Thoracic aorta (tissue), 2 donors: ENCODE measurements at places on chromosomes 7 and 10. TPM values are rescaled to one million over a fixed set of nuclear protein-coding genes. Genes with fewer than 3 reads are reported as not detected.

GRCh38 chr10:119783665-119784027 lies 57.8 kb downstream of the INPP5F start:
- no peaks in the 10 kb centered on the region for H3K4me1 ChIP-seq
- no peaks in the 10 kb centered on the region for H3K27me3 ChIP-seq
- no peak overlapping the region for H3K27ac ChIP-seq
- no peak overlapping the region for H3K4me3 ChIP-seq
- H3K36me3 ChIP-seq, result no peaks in the 10 kb centered on the region

The MNX1 gene
- total RNA-seq, result not detected

The GRK5 gene
- total RNA-seq, result 90.2 TPM

DNA sequence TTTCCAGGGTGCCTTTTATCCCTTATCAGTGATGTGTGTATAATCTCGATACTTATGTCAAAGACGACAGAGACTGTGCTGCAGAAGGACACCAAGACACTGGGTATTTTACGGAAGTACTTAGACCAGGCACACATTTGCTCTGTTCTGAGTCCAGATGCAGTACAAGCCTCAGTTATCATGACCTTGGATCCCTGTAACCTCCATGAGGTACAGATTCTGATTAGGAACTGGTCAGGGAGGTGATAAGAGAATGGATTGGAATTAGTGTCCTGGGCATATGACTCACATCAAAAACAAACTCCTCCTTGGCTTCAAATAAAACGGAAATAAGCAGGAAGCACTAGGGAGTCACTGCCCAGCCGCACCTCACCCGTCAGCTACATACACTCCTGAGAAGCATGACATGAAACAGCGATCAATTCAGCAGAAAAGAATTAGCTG lies 146.5 kb downstream of the SFMBT2 start:
- no peak for DNase-seq
- no peaks in the 10 kb centered on the region for H3K36me3 ChIP-seq
- H3K27me3 ChIP-seq, result no peaks in the 10 kb centered on the region

The NUTM2E gene
- not detected for total RNA-seq

DNA sequence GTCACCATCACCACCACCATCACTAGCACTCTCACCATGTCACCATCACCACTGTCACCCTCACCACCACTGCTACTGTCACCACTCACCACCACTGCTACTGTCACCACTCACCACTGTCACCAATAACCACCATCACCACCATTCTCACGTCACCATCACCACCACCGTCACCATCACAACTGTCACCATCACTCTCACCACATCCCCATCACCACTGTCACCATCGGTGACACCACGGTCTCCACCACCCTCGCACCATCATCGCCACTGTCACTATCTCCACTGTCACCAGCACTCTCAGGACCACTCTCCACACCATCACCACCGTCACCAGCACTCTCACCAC lies 130.4 kb downstream of the MAD1L1 start:
- H3K4me1 ChIP-seq, result peaks cover 8% of the 10 kb centered on the region
- H3K27me3 ChIP-seq, result no peaks in the 10 kb centered on the region
- no peak for DNase-seq

- no peak overlapping the region for H3K27ac ChIP-seq
- peaks cover 3% of the 10 kb centered on the region for H3K4me1 ChIP-seq
- no peaks in the 10 kb centered on the region for H3K27me3 ChIP-seq
- no peaks in the 10 kb centered on the region for H3K36me3 ChIP-seq
- H3K4me3 ChIP-seq, result no peak overlapping the region
Observed at GRCh38 chr10:118106426-118106825, 59.7 kb upstream of the RAB11FIP2 start.

GRCh38 chr10:94219829-94220228 lies 142.9 kb downstream of the NOC3L start:
- H3K4me3 ChIP-seq, result no peak overlapping the region
- H3K27ac ChIP-seq, result no peak overlapping the region
- DNase-seq, result no peak
- peaks cover 43% of the 10 kb centered on the region for H3K4me1 ChIP-seq
- H3K36me3 ChIP-seq, result no peaks in the 10 kb centered on the region
- H3K27me3 ChIP-seq, result no peaks in the 10 kb centered on the region

The PRPS1L1 gene
- total RNA-seq, result not detected

DNA sequence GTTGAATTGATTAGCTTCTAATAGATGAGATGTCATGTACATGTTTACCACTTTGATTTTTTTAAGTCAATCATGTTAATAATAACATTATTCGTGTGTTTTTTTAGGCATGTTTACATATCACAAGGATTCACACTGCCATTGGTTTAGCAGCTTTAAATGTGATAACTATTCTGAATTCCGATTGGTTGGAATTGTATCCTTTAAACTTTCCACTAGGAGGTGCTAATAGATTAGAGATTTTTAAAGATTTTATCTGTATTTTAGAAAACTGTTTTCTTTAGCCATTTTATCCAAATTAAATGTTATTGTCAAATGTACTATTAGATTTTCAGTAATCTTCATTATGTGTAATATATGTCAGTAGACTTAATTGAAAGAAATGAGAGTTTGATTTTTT lies 83.2 kb downstream of the HECTD2 start:
- no peak for DNase-seq
- H3K4me1 ChIP-seq, result no peaks in the 10 kb centered on the region
- no peak overlapping the region for H3K27ac ChIP-seq
- no peak overlapping the region for H3K4me3 ChIP-seq

The TAS2R4 gene
- total RNA-seq, result 3.5 TPM

GRCh38 chr10:97498841-97499560 lies at the start of gene UBTD1:
Gene UBTD1 (plus strand): TSS chr10:97498924. CDS start chr10:97499204, 280 bp downstream.
- peaks cover 52% of the 10 kb centered on the region for H3K4me1 ChIP-seq
- H3K27ac ChIP-seq, result peak within 1 kb of the TSS; percentile 92
- H3K36me3 ChIP-seq, result no peaks in the 10 kb centered on the region
- no peaks in the 10 kb centered on the region for H3K27me3 ChIP-seq
- H3K4me3 ChIP-seq, result peak within 1 kb of the TSS; percentile 83

The C10orf67 gene
- total RNA-seq, result not detected

- H3K27ac ChIP-seq, result no peak overlapping the region
- H3K4me1 ChIP-seq, result no peaks in the 10 kb centered on the region
- no peak for DNase-seq
- no peaks in the 10 kb centered on the region for H3K36me3 ChIP-seq
Observed at GRCh38 chr7:149827089-149827981, 10.8 kb upstream of the ZNF862 start.

The PCGF5 gene
- total RNA-seq, result 175 TPM

- H3K4me1 ChIP-seq, result peaks cover 6% of the 10 kb centered on the region
- H3K27me3 ChIP-seq, result no peaks in the 10 kb centered on the region
- H3K36me3 ChIP-seq, result no peaks in the 10 kb centered on the region
- H3K27ac ChIP-seq, result peak overlapping the region; percentile 93
- DNase-seq, result no peak
Observed at GRCh38 chr10:28880683-28880950, 203.3 kb downstream of the BAMBI start.

- H3K27ac ChIP-seq, result no peak overlapping the region
- no peaks in the 10 kb centered on the region for H3K4me1 ChIP-seq
- H3K27me3 ChIP-seq, result no peaks in the 10 kb centered on the region
- DNase-seq, result no peak
Observed at GRCh38 chr7:148042935-148043631, 547.5 kb upstream of the C7orf33 start.

The ENKUR gene
- total RNA-seq, result not detected

The ELN gene
- total RNA-seq, result 3,836 TPM

DNA sequence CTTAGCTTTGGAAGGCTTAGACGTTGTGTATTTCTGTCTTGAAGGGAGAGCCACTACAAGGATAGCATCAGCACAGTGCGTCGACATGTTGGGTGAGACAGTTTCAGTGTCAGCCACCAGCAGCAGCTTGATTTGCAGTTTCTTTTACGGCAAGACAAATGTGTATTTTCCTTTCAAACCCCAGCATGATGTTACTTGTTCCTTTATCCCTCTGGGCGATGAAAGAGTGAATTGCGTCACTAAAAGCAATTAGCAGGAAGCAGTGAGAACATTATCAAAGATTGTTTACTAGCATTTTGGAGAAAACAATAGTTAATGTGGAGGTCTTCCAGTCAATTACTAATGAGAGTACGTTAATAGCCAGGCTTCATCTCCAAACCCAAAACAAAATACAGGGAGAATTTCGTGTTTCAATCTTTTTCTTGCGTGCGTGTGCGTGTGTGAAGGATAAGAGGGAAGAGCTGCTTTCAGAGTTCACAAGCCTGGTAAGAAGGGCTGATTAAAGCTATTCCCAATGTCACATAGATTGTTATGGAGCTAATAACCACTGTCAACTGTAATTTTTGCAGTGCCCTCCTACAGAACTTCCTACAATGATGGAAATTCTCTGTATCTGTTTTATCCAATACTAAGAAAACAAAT lies 157.1 kb upstream of the AOAH start:
- no peaks in the 10 kb centered on the region for H3K27me3 ChIP-seq
- no peaks in the 10 kb centered on the region for H3K36me3 ChIP-seq
- no peaks in the 10 kb centered on the region for H3K4me1 ChIP-seq
- H3K27ac ChIP-seq, result no peak overlapping the region

The HDAC9 gene
- 81.6 TPM for total RNA-seq

DNA sequence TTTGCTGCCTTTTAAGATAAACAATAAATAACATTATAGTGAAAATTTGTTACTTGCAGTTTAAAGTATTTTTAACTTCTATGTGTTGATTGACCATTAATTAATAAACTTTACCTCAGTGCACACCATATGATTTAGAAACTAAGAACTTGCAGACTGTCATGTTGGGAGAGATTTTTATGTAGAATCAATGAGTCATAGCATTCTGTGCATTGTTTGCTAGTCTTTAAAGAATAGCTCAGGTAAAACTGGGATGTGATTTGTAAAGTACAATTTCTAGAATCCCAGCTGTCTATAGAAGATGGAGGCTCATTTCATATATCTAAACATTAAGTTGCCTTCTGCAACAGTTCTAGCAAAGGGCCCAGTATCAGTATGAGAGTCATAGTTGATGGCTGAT lies 199.6 kb upstream of the SEMA3A start:
- no peaks in the 10 kb centered on the region for H3K4me1 ChIP-seq
- no peak overlapping the region for H3K4me3 ChIP-seq
- H3K36me3 ChIP-seq, result no peaks in the 10 kb centered on the region
- H3K27me3 ChIP-seq, result no peaks in the 10 kb centered on the region
- DNase-seq, result no peak
- H3K27ac ChIP-seq, result no peak overlapping the region
